ENCODE measurements at places on chromosomes 7 and 10.

GRCh38 chr7:113774182-113774807, 144.5 kb downstream of the PPP1R3A start:
- DNase-seq = no peak

DNA sequence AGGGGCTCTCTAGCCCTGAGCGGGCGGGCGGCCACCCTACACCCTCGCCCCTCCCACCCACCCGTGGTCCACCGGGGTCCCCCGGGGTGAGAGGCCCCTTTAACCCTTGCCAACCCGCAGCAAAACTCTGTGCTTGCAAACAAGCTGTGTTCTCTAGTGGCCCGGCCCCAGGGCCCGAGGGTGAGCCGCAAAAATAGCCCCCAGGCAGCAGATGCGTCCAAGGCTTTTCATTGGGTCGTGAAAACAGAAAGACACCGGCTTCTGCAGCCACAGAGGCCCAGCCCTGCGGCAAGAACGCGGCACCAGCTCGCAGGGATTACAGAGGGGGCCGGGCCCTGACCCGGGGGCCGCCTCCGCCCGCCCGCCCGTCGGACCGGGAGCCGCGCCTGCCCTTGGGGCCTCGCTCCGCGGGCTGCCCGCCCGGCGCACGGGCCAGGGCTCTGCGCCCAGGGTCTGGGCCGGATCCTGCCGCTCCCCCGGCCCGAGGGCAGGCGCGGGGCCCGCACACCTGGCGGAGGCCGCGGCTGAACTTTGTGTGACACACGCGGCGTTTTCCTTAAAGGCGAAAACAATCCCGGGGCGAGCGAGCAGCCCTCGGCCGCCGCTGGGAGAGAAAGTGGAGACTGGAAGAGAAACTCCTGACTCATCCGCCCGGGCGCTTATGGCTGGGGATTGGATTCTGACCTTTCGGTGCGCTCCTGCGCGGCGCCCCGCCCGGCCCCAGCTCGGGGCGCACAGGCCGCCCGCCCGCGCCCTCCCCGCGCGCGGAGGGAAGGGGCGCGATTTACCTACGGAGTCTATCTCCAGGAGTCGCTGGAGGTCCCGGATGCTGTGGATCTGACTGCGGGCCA, 2.8 kb downstream of the PDGFA start:
- DNase-seq = no peak

DNA sequence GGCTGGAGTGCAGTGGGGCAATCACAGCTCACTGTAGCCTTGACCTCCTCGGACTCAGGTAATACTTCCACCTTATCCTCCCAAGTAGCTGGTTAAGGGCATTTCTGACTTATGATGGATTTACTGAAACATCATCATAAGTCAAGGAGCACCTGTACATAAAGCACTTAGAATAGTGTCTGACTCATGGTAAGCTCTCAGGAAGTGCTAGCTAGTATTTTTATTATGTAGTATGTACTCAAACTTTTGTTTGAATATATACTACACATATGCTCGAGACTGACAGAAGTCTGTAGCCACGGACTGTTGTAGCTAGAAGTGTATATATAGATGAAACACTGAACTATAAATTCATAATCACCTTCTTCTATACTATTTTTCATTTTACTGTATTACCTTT, 107.5 kb upstream of the DNAJB12 start:
- no peak for DNase-seq

GRCh38 chr10:64344211-64344610, 823.0 kb downstream of the REEP3 start:
- DNase-seq = no peak

- DNase-seq = no peak
Observed at GRCh38 chr7:29228289-29229011, 33.9 kb downstream of the CHN2 start.

DNA sequence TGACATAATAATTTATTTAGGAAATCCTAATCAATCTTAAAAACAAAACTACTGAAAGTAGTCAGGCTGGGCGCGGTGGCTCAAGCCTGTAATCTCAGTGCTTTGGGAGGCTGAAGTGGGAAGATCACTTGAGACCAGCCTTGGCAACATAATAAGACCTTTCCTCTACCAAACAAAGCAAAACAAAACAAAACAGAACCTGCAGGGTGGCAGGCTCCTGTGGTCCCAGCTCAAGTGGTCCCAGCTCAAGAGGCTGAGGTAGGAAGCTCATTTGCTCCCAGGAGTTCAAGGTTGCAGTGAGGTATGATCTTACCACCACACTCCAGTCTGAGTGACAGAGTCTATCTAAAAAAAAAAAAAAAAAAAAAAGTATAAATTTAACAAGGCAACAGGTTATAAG, 748.0 kb downstream of the CNTNAP2 start:
- no peak for DNase-seq

Measured in naive B cell (primary cell).